Stimulated activated CD8-positive, alpha-beta memory T cell treated with anti-CD3 and anti-CD28 coated beads, Interleukin-2, amount 100 ng/mL, for 1 hour (primary cell): ENCODE measurements at places on chromosomes 1 and 21.

DNA sequence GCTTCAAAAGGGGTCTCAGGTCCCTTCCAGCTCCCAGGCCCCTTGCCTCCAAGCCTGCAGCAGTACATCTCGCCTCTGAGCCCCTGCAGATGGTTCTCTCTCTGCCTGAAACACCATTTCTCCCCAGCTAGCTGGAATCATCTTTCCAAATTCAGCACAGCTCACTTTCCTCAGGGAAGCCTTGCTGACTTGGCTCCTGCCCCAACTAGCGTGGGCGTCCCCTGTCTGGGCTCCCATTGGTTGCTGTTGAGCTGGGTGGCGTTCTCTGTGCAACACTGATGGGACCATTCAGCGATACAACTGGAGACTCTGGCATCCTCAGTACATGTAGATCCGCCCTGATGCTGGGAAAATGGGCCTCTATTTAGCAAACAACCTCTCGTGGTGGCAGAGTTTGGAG, 141.3 kb upstream of the IGSF21 start:
- no peak for DNase-seq

DNA sequence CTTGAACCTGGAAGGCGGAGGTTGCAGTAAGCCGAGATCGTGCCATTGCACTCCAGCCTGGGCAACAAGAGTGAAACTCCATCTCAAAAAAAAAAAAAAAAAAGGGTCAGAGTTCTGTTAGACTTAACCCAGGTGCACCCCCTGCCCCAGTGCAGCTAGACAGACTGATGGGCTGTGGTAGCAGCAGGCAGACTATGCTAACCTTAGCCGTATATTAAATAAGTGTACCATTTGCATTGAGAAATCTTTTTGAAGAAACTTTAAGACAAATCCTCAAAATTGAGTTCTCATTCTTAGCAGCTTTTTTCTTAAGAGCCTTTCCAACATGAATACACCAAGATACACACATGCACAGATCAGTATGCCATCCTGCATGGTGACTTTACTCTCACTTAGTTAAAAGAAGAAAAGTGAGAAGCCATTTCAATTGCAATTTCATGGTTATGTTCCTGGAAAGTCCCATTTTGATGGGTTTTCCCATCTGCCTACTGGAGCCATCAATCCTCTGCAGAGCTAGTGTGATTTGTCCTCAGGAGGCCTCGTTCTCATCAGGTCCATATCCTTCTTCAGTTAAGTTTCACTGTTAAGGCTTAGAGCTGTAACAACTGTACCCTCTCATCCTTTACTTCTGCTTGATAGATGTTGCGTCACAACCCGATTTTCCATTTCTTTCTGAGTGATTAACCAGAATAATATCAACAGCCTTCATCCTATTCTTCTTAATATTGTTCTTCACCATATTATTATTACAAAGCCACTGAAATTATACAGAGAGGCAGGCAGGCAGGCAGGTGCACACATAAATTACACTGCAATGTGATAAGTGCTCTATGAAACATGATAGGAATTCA, 7.3 kb downstream of the FCRLB start:
- no peak for DNase-seq

DNA sequence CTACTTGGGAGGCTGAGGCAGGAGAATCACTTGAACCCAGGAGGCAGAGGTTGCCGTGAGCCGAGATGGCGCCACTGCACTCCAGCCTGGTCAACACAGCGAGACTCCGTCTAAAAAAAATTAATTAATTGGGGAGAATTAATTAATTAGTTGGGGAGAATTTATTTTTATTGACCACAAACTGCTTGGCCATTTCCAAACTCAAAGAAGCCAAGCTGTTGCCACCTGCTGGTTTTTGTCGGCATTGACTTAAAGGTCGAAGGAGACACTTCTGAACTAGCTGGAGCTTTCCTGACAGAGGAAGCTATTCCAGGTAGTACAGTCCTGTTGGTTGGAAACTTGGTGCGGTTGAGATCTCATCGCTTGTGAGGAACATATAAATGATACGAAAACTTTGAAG, 13.1 kb downstream of the MAP1LC3C start:
- no peak for DNase-seq

- no peak for DNase-seq
Measured at GRCh38 chr21:38959692-38960061, 153.9 kb downstream of the ETS2 start.

- DNase-seq, result no peak
Measured at GRCh38 chr1:241212628-241213027, 144.4 kb downstream of the RGS7 start.
